Liver (tissue), 10 donors: ENCODE measurements at places on chromosomes 16 and 17. TPM values are rescaled to one million over a fixed set of nuclear protein-coding genes. Genes with fewer than 3 reads are reported as not detected.

DNA sequence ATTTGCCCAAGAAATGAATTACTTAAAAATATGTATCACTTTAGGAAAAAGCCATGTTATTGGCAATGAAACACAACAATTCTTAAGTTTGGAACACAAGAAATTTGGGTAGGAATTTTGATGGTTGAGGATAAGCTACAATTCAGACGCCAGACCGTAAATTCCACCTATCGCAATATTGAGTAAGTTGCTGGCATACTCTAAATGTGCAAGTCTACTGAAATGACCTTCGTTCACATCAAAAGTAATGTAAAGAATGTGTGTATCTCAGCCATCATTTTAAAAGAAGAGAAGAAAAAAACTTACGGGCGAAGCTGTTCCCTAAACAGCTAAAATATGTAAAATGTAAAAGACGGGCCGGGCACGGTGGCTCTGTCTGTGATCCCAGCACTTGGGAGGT lies 33.4 kb downstream of the UBE2G1 start:
- no peak overlapping the region for H3K4me3 ChIP-seq
- DNase-seq: no peak
- H3K27ac ChIP-seq: no peak overlapping the region
- H3K27me3 ChIP-seq: no peaks in the 10 kb centered on the region
- no peaks in the 10 kb centered on the region for H3K36me3 ChIP-seq
- H3K4me1 ChIP-seq: peaks cover 2% of the 10 kb centered on the region

DNA sequence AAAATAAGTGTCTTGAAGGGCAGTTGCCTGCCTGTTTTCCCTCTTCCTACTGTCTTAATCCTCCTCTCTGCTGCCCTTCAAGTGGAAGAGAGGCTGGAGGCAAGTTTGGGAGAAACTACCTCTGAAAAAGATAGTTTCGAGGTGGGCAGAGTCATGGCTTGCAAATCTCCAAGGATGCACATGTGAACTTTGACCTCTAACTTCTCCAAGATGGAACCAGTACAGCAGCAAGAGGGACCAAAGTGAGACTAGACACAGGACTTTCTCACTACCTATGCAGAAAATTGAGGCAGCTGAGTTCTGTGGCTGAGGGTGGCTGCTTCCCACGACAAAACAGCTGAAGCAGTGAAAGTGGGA lies 887 bp upstream of the KCNH4 start:
- no peak overlapping the region for H3K27ac ChIP-seq
- peaks cover 3% of the 10 kb centered on the region for H3K27me3 ChIP-seq
- no peak overlapping the region for H3K4me3 ChIP-seq
- peaks cover 13% of the 10 kb centered on the region for H3K4me1 ChIP-seq

DNA sequence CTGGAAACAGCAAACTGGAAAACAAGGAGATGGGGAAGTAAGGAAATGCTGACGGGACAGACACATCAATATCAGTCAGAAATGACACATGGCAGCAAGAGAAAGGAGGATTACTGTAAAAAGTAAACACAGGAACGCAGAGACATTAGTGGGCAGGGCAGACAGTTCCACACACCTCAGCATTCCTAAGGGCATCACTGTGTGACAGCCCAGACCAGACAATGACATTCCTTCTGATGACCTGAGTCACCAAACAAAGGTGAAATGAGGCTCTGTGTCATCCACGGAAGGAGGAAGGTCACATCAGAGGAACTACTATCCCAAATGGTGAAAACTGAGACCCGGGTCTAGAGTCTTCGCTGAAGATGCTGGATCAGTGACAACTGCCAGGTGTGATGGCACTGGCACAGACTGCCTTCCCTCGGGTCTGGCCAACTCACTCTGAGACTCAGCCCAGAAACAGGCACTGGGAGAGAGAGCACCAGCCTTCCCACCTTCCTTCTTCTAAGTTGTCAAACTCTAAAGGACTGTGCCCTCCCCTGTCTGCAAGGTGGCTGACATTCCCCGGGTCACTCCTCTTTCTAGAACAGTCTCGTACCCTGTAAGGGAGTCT lies 36.7 kb downstream of the TK2 start:
- no peaks in the 10 kb centered on the region for H3K27me3 ChIP-seq
- H3K27ac ChIP-seq: peak overlapping the region; percentile 85
- H3K4me1 ChIP-seq: peaks cover 35% of the 10 kb centered on the region
- H3K4me3 ChIP-seq: no peak overlapping the region
- DNase-seq: no peak

DNA sequence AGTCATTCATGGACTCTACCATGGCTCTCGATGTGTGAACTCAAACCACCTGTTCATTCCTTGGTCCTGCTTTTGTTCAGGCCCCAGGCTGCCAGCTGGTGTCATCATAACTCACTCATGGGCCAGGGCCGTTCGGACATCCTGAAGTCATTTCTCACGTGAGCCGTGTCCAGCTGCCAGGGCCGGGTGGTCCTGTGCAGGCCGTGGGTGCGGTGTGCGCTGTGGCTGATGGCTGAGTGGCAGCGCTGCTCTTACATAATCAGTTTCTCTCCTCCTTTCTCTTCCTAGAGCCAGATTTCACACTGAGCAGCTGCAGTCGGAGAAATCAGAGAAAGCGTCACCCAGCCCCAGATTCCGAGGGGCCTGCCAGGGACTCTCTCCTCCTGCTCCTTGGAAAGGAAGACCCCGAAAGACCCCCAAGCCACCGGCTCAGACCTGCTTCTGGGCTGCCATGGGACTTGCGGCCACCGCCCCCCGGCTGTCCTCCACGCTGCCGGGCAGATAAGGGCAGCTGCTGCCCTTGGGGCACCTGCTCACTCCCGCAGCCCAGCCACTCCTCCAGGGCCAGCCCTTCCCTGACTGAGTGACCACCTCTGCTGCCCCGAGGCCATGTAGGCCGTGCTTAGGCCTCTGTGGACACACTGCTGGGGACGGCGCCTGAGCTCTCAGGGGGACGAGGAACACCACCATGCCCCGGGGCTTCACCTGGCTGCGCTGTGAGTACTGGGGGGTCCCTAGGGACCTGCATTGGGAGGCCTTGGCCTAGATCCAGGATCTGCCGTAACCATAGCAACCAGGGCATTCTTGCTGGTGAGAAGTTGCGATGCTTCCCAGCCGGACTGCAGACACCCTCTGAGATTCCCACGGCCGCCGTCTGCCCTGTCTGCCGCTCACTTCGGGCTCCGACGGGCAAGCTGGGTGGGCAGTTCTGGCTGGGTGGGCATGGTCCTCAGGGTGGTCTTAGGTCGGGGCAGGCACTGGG lies at the start of gene IL34:
Gene IL34 (plus strand): TSS at position 300 of the 982 bp plus-strand sequence. CDS start 389 bp downstream, at position 689.
- DNase-seq: no peak
- no peaks in the 10 kb centered on the region for H3K4me1 ChIP-seq
- no peak within 1 kb of the TSS for H3K27ac ChIP-seq

GRCh38 chr17:57536789-57537523 lies 208.1 kb downstream of the CCDC182 start:
- H3K27me3 ChIP-seq: no peaks in the 10 kb centered on the region
- no peak overlapping the region for H3K4me3 ChIP-seq
- peaks cover 15% of the 10 kb centered on the region for H3K4me1 ChIP-seq
- H3K27ac ChIP-seq: no peak overlapping the region
- no peak for DNase-seq

DNA sequence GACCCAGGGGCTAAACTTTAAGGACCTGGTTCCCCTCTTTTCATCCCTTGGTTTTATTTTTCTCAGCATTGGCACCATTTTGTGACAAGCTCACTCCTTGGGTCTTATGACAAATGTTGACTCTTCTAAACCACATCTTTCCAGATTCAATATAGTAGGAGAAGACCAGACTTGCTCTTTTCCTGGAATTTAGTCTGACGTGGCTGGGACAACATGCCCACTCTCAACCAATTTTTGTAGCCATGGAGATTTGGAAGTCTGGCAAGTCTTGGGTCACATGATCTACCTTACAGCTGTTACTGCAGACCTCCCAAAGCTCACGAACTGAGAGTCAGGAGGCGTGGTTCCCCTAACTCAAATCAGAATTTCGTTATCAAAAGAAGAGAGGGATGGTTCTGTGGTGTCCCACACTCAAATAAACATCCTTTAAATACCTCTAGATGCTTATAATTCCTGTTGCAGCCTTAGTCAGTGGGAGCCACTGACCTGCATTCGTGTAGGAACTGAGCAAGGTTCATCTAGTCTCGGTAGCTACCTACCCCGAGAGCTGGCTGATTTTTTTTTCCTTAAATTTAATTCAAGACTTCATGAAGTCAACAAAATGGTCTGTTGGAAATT lies 683.5 kb downstream of the MAF start:
- H3K4me1 ChIP-seq: no peaks in the 10 kb centered on the region
- H3K27ac ChIP-seq: no peak overlapping the region
- no peaks in the 10 kb centered on the region for H3K36me3 ChIP-seq
- DNase-seq: no peak
- H3K4me3 ChIP-seq: no peak overlapping the region

DNA sequence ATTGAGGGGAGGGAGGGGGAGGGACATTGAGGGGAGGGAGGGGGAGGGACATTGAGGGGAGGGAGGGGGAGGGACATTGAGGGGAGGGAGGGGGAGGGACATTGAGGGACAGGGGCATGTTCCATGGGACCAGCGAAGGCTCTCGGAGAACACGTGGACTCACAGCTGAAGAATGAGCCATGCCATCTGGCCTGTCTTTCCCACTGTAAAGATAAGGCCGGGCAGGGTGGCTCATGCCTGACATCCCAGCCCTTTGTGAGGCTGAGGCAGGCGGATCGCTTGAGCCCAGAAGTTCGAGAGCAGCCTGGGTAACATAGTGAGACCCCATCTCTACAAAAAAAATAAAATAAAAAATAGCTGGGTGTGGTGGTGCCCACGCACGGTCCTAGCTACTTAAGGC lies 32.5 kb downstream of the RPH3AL start:
- peaks cover 8% of the 10 kb centered on the region for H3K36me3 ChIP-seq
- no peak for DNase-seq
- H3K27me3 ChIP-seq: no peaks in the 10 kb centered on the region
- no peak overlapping the region for H3K4me3 ChIP-seq
- H3K4me1 ChIP-seq: no peaks in the 10 kb centered on the region
- no peak overlapping the region for H3K27ac ChIP-seq

The MYH11 gene
- 33.7 TPM for total RNA-seq

The SMIM22 gene
- 1.2 TPM for total RNA-seq
